Aorta (tissue), 5 donors: ENCODE measurements at places on chromosomes 3 and 15. TPM values are rescaled to one million over a fixed set of nuclear protein-coding genes. Genes with fewer than 3 reads are reported as not detected.

DNA sequence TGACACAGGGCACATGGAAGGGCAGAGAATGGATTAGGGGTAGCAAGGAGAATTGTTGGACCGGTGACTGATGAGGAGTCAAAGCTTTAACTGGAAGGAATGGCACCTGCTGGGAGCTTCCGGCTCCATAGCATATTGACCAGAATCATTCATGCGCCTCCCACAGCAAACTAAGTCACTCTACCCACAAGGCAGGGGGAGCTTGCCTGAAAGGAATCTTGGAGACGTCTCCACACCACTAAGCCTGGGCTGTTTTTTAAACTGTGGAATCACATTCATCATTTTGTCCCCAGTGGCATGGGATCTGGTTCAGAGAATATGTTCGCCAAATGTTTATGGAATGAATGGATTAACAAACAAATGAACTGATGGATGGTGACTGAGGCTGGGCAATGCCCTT lies 57.0 kb upstream of the ITGA11 start:
- H3K36me3 ChIP-seq, result no peaks in the 10 kb centered on the region
- H3K27me3 ChIP-seq, result no peaks in the 10 kb centered on the region
- no peak overlapping the region for H3K4me3 ChIP-seq
- peaks cover 10% of the 10 kb centered on the region for H3K4me1 ChIP-seq
- H3K27ac ChIP-seq, result peak overlapping the region; percentile 45

DNA sequence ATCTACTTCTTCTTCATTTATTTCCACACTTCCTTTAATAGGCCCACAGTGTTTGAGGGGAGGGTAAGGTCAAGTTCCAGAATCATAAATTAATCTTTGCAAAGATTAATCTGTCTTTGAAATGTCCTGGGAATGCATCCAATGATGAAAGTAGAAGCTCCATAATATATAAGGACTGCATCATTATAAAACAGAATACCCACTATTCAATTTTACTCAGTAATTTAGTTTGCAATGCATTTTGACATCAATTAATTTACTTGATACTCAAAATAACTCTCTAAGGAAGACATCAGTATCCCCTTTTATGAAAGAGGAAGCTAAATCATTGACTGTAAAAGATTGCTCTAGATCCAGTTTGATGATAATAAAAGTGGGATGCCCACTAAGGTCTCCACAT lies 777.2 kb downstream of the GRM7 start:
- no peak overlapping the region for H3K4me3 ChIP-seq
- DNase-seq, result no peak
- H3K36me3 ChIP-seq, result no peaks in the 10 kb centered on the region
- no peaks in the 10 kb centered on the region for H3K4me1 ChIP-seq

DNA sequence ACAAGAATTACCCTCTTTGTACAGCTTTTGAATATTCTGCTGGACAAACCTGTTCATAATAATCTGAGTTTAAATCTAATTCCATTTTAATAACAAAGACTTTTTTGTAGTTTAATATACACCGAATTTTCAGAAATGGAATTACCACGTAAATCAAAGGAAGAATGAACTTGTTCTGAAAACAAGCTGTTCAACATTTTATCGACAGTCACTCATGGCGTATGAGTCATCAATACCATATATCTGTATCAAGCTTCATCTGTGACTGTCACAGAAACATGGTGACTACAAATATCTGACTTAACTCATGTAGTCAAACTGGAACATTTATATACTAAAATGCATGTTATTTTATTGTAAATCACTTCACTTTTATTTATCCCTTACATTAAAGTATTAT lies 90.0 kb downstream of the EFL1 start:
- no peak overlapping the region for H3K4me3 ChIP-seq
- no peak for DNase-seq
- H3K27me3 ChIP-seq, result no peaks in the 10 kb centered on the region
- no peak overlapping the region for H3K27ac ChIP-seq
- H3K4me1 ChIP-seq, result peaks cover 2% of the 10 kb centered on the region

DNA sequence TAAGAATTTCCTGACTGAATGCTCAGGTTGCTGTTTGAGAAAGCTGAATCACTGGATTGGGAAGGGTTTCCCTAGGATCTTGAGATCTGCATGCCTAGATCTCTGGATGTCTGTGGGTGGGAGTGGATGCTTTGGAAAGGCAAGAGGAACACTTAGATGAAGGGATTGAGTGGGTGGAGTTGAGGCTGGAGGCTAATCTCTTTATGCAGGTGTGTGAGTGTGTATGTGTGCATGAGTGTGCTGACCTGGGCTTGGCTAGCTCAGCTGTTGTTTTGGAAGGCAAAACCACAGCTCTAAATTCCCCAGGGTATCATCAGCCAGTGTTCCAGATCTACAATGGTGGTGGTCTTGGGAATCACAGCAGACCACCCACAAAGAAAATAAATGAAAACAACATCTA lies 60.5 kb downstream of the CLDN1 start:
- no peaks in the 10 kb centered on the region for H3K27me3 ChIP-seq
- H3K27ac ChIP-seq, result no peak overlapping the region
- H3K4me3 ChIP-seq, result no peak overlapping the region
- H3K4me1 ChIP-seq, result no peaks in the 10 kb centered on the region
- no peak for DNase-seq

GRCh38 chr3:65597226-65597951 lies 441.3 kb downstream of the MAGI1 start:
- H3K27ac ChIP-seq, result no peak overlapping the region
- H3K4me1 ChIP-seq, result peaks cover 3% of the 10 kb centered on the region
- H3K4me3 ChIP-seq, result peak overlapping the region; percentile 27
- no peak for DNase-seq

- no peaks in the 10 kb centered on the region for H3K36me3 ChIP-seq
- no peaks in the 10 kb centered on the region for H3K27me3 ChIP-seq
- H3K4me1 ChIP-seq, result peaks cover 3% of the 10 kb centered on the region
- no peak overlapping the region for H3K4me3 ChIP-seq
- peak; percentile 60 for DNase-seq
Observed at GRCh38 chr3:52532838-52533622, 627 bp downstream of the NT5DC2 start.

GRCh38 chr3:71356265-71356664 lies 227.3 kb downstream of the FOXP1 start:
- DNase-seq, result no peak
- no peaks in the 10 kb centered on the region for H3K27me3 ChIP-seq
- H3K4me3 ChIP-seq, result no peak overlapping the region

- H3K27ac ChIP-seq, result no peak overlapping the region
- no peaks in the 10 kb centered on the region for H3K4me1 ChIP-seq
- peak; percentile 59 for DNase-seq
Observed at GRCh38 chr3:127639173-127640041, 10.4 kb downstream of the PODXL2 start.

Gene CKMT1A
- total RNA-seq, result not detected

Gene GOLGA6B
- total RNA-seq, result not detected

Gene LNP1
- total RNA-seq, result 2.8 TPM

Gene LIPC
- total RNA-seq, result 0.52 TPM

Gene PSTPIP1
- 42.9 TPM for total RNA-seq
